ENCODE measurements at places on chromosomes 2 and 18.

DNA sequence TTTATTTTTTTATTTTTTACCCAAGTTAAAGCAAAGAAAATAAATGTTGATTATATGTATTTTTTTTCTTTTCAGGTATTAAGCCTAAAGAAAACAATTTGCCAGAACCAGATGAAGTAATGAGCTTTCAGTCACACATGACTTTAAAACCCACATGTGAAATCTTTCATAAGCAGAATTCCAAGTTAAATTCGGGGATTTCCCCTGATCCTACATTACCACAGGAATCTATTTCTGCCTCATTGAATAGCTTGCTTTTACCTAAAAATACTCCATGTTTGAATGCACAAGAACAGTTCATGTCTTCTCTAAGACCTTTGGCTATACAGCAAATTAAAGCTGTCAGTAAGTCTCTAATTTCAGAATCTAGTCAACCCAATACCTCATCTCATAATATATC lies 26.6 kb downstream of the GEN1 start:
- DNase-seq, result no peak

- DNase-seq, result no peak
Observed at GRCh38 chr2:10471955-10472354, 23.8 kb upstream of the ODC1 start.

DNA sequence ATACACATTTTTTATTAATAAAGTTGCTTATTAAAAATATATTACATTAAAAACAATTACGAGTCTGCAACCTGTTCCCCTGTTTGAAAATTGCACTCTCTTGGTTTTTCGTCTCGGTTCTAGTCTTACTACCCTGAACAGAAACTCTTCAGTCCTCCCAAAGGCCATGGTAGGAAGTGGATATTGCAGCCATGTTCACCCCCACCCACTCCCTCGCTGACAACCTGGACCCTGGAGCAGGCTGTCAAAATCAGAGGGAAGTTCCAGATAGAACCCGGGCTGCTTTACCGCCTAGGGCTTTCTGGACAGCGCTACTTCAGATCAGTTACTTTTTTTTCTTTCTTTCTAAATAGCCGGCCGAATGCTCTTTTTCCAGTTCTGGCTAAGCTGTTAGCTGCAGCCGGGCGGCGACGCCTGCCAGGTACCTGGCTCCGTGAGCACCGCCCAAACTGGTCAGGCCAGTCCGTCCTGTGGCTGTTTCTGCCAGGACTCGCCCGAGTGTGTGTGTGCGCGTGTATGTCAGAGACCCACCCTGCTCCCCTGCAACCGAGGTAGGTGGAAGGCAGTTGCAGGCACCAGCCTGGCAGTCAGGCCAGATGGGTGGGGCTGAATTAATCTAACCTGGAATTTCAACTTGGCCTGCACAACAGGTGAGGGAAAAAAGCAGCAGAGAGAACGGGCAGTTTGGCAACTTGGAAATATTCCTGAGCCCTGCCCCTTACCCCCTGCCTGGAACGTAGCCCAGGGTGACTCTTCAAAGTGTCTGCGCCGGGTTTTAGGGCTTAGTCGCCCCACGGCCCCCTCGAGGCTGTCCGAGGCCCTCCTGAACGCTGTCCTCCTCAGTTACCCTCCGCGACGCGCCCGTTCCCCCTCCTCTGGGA lies 1.1 kb upstream of the TET3 start:
- DNase-seq, result peak; percentile 34

DNA sequence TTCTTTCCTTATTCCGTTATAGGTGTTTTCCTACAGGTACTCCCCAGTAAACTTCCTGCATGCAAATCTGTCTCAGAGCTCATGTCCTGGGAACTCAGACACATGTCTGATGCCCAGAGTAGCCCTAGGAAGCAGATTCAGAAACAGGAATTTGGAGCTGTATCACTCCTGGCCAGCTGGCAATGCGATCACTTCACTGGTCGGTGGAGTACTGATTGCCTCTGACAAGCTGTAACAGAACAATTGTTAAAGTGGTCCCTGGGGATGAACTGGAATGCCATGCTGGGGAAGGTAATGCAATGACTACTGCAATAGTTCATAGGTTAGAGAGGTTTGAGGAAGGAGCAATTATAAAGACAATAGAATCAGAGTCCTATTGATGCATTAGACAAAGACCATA lies 131.6 kb upstream of the DOCK10 start:
- DNase-seq, result no peak

DNA sequence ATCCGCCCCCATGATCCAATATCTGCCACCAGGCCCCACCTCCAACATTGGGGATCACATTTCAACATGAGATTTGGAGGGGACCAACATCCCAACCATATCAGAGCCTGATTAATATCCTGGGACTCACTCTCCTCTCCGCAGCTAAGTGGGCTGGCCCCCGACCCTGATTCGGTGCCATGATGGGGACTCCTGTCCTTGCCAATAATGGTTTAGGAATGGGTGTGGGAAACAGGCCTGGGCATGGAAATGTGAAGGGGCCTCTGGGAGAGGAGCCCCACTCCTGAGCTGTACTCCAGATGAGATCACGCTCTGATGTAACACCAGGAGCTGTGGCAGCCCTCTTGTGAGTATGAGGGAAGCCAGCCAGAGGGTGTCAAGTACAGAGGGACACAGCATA lies 77.3 kb upstream of the SMAD7 start:
- DNase-seq, result no peak

DNA sequence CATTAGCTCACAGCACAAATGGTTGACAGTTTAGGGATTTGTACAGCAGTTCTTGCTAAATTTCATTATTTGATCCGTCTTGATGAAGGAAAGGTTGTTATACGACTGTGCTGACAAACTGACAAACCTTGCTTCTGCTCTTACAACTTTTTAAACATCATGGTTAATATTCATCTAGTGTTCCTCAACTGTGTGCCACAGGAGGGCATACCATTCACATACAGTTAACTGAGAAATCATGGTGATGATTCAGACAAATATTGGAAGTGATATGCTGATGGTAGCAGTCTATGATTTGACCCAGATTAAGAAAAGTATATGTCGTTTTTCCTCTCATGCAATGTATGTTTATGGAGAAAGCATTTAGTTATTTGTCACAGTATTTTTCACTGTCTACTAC lies 129.8 kb upstream of the FSIP2 start:
- DNase-seq, result no peak

DNA sequence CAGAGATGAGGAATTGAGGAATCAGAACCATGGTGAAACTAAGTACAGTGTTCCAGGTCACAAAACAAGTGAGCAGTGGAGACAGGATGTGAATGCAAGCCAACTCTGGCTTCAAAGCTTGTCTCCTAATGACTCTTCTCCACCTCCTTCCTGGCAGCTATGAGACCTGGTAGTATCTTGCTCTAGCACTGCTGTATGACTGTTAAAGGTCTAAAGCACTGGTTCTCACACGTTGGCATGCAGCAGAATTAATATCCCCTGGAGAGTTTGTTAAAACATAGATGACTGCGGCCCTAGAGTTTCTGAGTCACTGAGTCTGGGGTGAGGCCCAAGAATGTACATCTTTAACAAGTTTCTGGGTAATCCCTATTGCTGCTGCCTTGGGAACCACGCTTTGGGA lies 63.3 kb downstream of the SUCLG1 start:
- no peak for DNase-seq

DNA sequence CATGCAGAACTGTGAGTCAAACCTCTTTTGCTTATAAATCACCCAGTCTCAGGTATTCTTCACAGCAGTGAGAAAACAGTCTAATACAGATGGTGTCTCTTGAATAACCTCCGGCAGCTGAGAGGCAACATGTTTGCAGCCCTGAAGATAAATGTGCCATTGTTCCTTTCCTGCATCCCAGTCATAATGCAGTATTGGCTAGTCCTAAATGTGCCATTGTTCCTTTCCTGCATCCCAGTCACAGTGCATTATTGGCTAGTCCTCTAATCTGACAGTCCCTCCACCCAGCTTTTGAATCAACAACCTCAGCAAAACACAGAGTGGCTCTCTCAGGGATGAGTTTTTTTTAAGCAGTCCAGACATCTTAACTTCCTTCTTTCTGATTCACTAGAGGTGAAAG lies 550.7 kb downstream of the RIT2 start:
- no peak for DNase-seq

- no peak for DNase-seq
Observed at GRCh38 chr2:17935242-17935885, 56.9 kb downstream of the KCNS3 start.

DNA sequence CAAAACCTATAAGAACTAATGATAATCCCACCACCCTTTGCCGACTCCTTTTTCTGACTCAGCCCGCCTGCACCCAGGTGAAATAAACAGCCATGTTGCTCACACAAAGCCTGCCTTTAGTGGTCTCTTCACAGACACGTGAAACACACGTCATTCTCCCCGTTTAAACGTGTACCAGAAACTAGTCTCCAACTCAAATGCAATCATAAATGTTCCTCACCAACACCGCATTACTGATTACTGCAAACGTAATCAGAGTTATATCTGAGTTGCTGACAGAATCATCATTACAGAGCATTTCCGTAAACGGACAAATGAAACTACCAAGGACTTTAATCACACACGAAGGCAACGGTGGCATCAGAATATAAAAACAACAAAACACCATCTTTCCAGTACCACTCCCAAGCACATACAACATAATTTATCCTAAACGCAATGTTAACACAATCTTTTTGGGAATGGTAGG lies 1.9 kb downstream of the CLK1 start:
- DNase-seq, result no peak

DNA sequence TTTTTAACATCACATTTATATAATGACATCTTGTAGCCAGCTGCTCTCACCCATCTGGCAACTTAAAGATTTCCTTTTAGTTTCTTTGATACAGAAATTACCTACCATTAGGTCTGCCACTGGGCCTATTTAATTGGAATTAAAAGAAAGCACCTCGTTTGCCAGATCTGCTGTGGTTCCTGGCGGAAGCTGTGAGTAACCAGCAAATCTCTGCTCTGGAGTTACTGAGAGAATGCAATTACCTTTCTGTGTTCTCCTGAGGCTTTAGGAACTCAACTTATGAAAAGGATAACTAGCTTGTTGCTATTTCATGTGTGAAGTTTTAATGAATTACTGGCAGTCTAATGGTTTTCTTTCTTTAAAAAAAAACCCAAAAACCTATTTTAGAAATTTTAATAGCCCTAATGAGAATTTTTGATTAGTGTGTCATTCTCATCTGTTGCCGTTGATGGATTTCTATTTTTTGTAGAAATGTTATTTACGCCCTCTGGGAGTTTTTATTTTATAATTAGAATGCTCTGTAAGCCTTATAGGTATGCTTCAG lies 69.7 kb upstream of the LYPD6B start:
- DNase-seq, result no peak

DNA sequence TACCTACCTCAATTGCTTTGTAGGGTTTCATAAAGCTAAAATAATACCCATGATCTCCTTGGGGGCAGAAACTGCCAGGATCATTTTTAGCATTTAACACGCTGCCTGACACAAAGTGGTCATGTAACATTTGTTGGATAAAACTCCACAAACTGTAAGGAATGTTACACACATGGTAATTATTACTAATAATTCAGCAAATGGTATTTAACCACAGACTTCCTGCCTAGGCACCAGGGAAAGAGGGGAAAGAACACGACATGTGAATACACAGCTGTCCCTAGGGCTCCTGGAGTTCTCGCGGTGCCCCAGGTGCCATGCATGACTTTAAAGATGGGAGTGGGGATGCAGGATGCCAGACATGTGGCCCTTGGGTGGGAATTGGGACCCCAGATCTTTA lies 43.5 kb downstream of the ASAP2 start:
- no peak for DNase-seq

DNA sequence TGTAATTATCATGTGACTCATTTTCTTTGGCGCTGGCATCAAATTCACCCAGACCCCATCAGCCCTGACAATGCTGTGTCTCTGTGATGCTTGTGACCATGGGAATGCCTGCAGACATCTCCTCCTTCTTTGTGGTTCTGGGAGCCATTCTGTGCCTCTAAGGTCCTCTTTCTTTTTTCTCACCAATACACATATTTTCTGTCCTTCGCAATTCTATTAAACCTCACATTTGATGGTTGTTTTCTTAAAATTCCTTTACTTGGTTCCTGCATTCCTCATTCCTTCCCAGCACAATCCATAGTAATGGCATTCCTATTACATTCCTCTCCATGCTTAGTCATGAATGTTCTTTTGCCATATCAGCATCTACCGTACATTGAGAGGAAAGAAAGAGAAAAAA lies 375.3 kb downstream of the PIK3C3 start:
- DNase-seq, result no peak

GRCh38 chr2:96264656-96265348 lies 995 bp downstream of the TMEM127 start:
- DNase-seq, result no peak

GRCh38 chr18:79570266-79571201 lies 109.1 kb upstream of the CTDP1 start:
- DNase-seq, result no peak

DNA sequence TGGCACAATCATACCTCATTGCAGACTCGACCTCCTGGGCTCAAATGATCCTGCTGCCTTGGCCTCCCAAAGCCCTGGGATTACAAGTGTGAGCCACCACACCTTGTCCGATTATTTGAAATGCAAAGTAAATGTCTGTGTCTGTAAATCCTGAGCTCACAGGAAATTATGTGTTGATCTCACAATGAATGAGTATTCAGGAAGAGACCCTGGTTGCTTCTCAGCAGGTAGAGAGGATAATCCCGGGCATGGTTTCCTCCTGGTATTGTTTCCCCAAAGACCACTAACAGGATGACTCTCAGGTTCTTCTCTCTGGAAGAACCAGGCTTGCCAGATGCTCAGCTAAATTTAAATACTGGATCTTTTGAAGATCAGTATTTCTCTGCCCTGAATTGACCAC lies 147.6 kb downstream of the LDLRAD4 start:
- no peak for DNase-seq

- no peak for DNase-seq
Observed at GRCh38 chr2:20094142-20094755, 42.8 kb upstream of the LAPTM4A start.

GRCh38 chr2:232434091-232434490 lies 21.9 kb upstream of the ALPI start:
- no peak for DNase-seq

DNA sequence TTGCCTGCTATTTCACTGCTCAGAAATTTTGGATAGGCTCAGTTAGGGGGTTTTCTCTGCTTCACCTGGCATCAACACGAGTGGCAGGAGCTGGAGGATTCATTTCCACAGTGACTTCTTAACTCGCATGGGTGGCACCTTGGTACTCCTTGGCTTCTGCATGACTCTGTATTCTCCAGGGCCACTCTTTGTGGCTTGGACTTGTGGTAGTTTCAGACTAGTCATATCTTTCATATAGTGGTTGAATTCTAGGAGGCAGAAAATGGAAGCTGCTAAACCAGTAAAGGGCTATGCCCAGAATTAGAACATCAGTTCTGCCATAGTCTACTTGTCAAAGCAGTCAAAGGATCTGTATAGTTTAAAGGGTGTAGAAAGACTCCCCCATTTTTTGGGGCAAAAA lies 6.8 kb downstream of the MAIP1 start:
- DNase-seq, result no peak

GRCh38 chr2:180753809-180754761 lies 226.3 kb upstream of the UBE2E3 start:
- no peak for DNase-seq

GRCh38 chr18:49761771-49762170 lies 51.6 kb downstream of the ACAA2 start:
- no peak for DNase-seq

All from CMK (cell line).